ENCODE measurements at places on chromosomes 11 and 22.

DNA sequence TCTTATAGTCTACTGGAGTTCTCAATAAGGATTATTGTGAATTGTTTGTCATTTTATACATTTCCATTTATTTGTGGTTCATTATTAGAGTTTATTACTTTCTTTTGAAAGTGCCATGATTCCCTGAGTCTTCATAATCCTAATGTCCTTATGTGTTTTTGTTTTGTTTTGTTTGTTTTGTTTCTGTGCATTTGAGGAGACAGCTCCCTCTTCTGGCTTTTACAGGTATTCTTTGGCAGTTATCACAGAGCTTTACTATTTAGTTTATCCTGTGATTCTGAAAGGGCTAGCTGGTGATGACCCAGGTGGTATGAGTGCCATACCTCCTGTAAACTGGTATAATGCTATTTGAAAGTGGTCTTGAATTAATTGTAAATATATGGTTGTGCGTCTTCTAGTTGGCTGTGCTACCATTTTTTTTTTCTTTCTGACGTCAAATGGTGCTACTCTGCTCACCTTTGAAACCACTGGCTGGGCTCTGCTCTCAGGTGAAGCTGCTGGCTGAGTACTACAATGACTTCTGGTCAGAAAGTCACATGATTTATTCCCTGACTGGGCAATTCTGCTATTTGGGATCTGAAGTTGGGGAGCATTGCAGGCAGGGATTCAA lies 751.2 kb downstream of the JRKL start:
- no peak for DNase-seq

GRCh38 chr22:39519681-39520225 lies 609 bp upstream of the ATF4 start:
- DNase-seq = peak; percentile 89

- no peak for DNase-seq
Measured at GRCh38 chr22:33524511-33525260, 395.6 kb downstream of the LARGE1 start.

GRCh38 chr11:64084146-64084950 lies 48.6 kb downstream of the FLRT1 start:
- DNase-seq = no peak

DNA sequence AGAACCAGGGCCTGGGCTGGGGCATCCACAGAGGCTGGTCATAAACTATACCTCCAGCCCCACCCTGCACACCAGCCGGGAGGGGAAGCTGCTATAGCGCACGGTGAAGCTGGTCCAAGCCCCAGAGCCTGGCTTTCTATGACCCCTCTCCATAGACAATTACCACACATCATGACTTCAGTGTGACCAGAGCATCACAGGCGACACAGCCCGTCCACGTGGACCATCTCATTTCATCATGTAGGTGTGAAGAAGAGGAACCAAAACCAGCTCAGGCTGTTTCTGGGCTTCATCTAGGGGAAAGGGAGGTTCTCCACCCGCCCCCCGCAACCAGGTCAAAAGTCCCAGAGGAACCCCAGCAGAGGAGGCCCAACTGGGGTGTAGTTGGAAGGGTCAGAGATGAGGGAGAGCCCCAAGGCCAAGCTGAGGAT lies 3.0 kb downstream of the CXCR5 start:
- DNase-seq = no peak

DNA sequence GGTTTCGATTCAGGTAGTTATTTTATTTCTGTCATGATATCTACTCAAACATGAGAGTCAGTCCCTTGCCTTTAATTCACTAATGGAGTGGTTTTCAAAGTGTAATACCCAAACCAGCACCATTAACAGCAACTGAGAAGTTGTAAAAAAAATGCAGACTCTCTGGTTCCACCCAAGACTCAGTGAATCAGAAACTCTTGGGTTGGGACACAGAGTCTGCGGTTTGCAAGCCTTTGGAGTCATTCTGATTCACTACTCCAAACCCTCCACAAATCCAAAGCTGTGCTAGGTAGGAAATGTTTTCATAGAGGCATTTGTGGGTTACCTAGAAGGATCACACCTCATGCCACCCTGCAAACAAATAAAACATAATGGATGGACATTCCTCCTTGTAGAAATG lies 340.1 kb downstream of the NTM start:
- no peak for DNase-seq
